ENCODE measurements at places on chromosomes 4 and X.

GRCh38 chr4:27327421-27328181 is 467.0 kb downstream of the STIM2 start:
- DNase-seq = no peak

GRCh38 chr4:73311428-73311827 is 52.8 kb upstream of the ANKRD17 start:
- DNase-seq = no peak

DNA sequence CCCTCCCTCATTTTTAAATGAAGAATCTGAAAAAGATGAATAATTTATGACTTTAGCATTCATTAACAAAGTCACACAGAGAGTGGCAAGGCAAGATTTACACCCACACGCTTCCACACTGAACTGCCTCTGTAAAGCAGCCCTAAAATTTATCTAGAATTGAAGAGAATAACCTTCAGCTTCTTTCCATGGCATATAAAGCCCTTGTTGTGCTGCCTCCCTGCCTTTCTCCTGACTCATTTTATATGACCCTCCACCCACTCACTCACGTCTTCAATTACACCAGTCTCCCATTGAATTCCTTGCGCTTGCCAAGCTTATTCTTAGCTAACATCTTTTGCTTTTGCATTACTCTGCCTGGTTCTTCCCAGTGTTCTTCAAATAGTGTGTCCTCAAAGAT is 2649.3 kb downstream of the PCDH7 start:
- no peak for DNase-seq

- DNase-seq = no peak
Measured at GRCh38 chrX:30643313-30643821, 9.9 kb upstream of the GK start.

DNA sequence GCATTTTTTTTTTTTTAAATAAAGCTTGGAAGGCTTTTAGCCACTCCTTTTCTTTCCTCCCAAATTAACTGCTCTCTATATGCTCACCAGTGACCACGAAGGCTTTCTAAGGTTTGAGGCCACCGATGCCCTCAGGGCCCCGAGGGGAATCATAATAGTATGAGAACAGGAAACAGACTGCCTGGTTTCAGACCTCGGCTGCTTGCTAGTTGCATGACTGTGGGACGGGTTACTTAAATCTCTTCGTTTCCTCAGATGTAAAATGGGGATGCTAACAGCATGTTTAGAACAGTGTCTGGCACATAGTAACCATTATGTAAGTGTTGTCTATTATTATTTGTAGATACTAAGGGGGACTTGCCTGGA is 3.6 kb downstream of the LINC00632 start:
- no peak for DNase-seq

- DNase-seq = no peak
Measured at GRCh38 chrX:136635235-136635634, 12.7 kb upstream of the CD40LG start.

DNA sequence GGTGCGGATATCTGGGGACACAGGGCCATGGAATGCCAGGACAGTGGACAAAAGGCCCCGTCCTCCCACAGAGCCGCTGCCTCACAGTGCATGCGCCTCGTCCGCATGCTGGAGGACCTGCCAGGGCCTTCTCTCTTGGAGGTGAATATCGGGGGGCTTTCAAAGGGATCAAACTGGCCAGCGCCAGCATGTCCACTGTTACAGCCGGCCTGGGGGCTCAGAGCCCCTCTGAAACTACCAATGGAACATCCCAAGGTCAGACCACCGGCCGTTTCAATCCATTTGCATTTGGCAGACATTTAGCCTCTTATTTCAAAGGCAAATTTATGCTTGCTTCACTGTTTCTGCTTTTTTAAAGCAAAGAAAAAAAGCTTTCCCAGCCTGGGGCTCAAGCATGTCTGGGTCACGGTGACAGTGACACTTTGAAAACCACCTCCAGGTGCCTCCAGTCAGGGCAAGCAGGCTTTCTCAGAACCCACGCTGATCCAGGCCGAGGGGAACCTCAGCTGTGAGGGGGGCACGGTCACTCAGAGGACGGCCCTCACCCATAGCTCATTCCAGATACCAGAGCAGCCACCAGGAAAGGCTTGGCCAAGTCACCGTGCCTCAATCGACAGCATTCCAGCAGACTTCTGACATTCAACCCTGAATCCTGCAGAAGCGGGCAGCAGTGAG is 57.2 kb downstream of the PPP2R2C start:
- no peak for DNase-seq

DNA sequence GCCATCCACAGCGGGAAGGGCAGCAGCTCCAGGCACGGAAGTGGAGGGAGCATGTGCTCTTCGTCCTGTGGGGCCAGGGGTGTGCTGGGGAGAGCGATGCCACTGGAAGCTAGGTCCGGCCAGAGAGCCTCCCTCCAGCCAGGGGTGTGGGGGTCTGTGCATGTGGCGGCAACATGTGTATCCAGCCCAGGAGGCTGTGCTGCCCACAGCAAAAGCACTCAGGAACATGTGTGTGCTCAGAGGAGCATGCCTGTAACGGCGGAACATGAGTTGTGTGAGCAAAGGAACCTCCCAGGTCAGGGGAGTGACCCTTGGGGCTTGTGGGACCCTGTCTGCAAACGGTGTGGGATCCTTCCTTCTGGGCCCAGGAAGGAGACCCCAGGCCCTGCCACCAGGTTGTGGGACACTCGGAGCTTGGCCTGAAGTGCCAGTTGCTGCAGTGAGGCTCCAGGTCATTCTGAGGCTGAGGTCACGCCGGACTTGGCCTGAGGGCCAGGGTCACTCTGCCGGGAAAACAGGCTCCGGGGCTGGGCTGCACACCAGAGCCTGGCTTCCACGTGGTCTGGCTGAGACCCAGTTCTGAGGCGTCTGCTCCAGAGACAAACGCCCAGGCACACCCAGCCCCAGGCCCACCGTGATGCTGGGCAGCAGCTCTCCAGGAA is 37.2 kb downstream of the CPLX1 start:
- DNase-seq = no peak

GRCh38 chr4:54741202-54741601 is 83.4 kb downstream of the KIT start:
- DNase-seq = no peak

GRCh38 chrX:109847257-109848187 is 114.5 kb upstream of the ACSL4 start:
- no peak for DNase-seq

DNA sequence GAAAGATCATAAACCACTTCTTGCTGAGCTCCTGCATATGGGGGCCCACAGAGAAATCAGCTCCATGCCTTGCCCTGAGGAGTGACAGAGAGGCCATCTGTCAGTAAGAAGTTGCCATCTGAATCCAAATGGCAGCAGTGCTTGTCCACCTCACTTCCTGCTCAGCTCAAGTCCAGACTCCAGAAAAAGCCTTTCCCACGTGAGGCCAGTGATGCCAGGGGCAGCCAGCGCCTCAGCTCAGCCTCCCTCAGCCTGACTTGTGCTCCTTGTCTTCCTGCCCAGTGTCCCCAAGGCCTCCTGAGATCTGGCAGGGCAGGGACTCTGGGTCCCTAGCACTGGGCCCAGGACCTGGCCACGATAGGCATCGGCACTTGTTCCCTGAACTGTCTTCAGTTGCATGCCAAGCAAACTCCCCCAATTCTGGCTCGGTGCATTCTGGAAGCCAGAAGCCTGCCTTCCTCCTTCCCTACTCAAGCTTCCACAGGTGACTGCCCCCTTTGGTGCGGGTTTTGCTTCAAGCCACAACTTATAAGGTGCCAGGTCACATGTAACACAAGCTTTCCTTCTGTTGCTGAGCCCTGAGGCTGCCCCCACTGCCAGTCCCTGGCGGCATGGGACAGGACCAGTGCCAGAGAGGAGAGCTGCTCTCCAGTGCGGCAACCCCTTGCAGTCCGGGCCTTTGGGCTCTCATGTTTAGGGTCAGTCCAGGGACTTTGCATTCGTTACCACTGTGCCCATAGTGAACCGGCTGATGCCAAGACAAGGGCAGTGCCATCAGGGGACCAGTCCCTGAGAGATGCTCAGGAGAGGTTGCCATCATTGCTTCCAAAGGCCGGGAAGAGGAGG is 2.2 kb downstream of the ZNF185 start:
- DNase-seq = no peak

- DNase-seq = no peak
Measured at GRCh38 chrX:13690836-13691235, 1.9 kb downstream of the RAB9A start.

DNA sequence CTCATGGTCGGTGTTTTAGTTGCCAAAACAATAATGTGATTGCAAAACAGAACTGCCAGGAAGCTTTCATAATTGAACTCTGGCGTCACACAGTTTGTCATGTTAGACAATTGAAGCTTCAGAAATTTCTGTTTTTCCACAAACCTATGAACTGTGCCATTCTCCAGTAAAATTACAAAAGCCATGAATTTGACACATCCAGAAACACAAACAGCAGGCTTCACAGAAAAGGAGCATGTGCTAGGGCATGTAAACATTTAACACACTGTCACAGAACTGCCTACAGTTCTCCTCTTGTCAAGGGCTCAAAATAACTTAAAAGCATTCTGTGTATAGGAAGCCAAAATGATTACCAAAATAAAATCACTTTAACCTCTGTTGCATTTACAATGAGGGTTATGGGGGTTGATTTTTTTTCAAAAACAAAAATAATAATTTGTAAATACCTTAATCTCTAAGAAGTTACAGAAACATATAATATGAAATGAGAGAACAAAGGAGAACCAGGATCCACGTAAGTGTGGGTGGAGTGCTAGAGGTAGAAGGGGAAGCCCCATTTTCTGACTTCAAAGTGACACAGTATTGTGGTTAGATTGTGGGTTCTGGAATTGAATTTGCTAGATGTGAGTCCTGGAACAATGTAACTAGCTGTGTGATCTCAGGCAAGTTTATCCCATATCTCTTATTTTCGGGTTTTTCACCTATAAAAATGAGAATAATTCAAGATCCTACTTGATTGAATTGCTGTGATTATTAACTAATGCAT is 295.0 kb downstream of the CENPC start:
- no peak for DNase-seq

DNA sequence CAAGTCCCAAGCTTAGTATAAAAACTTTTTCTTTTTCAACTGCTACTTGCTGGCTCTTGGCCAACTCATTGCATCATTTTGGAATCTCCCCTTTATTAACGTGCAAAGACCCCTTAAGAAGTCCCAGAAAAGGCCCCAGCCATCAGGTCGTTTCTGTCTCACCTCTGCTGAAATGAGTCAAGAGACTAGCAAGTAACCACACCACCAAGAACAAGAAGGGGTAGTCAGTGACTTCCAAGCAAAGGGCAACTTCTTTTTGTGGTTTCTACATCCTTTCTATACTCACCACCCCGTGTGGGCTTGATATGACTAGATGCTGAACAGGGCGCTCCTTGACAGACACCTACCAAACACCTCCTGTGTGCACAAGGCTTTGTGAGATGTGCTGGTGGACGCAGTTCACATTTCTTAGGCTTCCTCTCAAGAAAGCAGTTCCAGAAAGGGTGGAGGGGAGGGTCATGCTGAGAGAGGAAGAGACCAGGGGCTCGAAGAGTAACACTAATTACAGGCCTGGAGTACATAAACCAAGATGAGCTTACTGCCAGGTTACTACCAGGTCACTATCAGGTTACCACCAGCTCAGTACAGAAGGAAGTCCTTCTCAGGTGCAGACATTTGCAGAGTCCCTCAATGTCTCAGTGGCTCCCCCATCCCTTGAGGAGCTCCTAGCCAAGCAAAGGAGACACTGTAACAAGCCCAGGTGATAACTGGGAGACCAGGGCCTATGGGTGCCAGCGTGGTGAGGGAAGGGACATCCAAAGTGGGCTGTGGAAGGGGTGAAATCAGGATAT is 19.3 kb downstream of the JAKMIP1 start:
- DNase-seq = no peak

- DNase-seq = no peak
Measured at GRCh38 chr4:187840814-187841213, 154.8 kb upstream of the ZFP42 start.

DNA sequence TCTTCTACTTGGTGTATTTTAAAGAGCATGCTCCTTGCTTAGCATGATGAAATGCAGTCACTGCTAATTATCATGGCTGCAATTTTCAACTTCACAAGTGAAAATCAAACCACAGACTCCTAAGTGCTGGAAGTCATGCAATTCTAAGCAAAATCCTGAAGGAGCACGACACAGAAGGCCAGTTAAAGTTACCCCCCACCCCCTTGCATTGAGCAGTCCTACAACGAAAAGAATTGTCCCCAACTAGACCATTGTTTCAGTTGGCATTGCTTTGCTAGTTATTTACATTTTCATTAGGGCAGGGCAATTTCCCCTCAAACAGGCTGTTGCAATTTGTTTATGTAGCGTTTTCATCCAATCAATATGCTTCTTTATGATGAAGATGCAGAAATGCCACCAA is 321.2 kb downstream of the PCDH7 start:
- DNase-seq = no peak

- DNase-seq = no peak
Measured at GRCh38 chrX:113828470-113828869, 755.4 kb upstream of the HTR2C start.

- DNase-seq = no peak
Measured at GRCh38 chr4:6925357-6925836, 15.8 kb downstream of the TBC1D14 start.

DNA sequence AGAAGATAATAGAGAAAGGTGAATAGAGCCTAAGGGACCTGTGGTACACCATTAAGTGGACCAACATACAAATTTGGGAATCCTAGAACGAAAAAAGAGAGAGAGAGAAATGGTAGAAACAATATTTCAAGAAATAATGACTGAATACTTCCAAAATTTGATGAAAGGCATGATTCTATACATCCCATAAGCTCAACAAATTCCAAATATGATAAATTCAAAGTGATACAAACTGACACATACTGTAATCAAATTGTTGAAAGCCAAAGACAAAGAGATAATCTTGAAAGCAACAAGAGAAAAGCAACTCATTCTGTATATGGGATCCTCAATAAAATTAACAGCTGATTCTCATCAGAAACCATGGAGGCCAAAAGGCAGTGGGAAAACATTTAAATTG is 20.6 kb upstream of the ZC4H2 start:
- no peak for DNase-seq

DNA sequence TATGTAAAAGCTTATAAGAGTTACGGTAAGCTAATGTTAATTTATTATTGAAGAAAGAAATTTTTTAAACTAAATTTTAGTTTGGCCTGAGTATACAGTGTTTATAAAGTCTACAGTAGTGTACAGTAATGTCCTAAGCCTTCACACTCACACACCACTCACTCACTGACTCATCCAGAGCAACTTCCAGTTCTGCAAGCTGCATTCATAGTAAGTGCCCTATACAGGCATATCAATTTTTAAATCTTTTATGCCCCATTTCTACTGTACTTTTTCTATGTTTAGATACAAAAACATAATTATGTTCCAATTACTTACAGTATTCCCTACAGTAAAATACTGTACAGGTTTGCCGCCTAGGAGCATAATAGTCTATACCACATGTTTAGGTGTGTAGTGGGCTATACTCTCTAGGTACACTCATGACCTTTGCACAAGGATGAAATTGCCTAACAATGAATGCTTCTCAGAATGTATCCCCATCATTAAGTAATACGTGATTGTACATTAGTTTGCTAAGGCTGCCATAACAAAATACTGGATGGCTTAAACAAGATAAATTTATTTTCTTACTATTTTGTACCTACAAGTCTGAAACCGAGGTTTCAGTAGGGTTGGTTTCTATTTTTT is 333.8 kb upstream of the PCDH7 start:
- no peak for DNase-seq

- no peak for DNase-seq
Measured at GRCh38 chr4:128512161-128512560, 224.5 kb upstream of the PGRMC2 start.
